NCI-H2029 treated with DMSO at 0.1 percent for 48 hours (cell line): ENCODE measurements at places on chromosomes 6 and 20.
A peak's percentile ranks its signal among the peaks of the same experiment; 100 is the strongest.

GRCh38 chr20:44696315-44696714, 18.9 kb upstream of the CCN5 start:
- no peak for DNase-seq

DNA sequence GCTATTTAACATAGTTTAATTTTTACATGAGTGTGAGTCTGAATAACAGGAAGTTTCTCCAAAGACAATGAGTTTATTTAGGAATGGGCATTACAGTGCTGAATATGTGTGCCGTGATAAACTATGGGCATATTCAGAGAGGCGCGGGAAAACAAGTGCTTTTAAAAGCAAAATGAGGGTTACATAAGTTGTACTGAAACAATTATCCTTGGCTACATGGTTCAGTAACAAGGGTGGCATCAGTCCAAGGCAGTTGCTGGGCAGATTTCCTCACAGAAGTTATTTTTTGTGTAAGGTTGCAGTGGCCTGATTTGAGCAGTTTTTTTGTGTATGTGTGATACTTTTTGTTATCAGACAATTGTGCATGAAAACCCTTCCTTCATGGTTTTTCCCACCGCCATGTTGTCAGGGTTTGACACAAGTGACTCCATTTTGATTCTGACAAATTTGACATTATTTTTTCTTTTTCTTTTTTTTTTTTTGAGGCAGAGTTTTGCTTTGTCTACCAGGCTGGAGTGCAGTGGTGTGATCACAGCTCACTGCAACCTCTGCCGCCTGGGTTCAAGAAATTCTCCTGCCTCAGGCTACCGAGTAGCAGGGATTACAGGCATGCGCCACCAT, 22.3 kb upstream of the PXDC1 start:
- no peak for DNase-seq

- no peak for DNase-seq
Observed at GRCh38 chr20:63118303-63119120, 97.4 kb downstream of the YTHDF1 start.

DNA sequence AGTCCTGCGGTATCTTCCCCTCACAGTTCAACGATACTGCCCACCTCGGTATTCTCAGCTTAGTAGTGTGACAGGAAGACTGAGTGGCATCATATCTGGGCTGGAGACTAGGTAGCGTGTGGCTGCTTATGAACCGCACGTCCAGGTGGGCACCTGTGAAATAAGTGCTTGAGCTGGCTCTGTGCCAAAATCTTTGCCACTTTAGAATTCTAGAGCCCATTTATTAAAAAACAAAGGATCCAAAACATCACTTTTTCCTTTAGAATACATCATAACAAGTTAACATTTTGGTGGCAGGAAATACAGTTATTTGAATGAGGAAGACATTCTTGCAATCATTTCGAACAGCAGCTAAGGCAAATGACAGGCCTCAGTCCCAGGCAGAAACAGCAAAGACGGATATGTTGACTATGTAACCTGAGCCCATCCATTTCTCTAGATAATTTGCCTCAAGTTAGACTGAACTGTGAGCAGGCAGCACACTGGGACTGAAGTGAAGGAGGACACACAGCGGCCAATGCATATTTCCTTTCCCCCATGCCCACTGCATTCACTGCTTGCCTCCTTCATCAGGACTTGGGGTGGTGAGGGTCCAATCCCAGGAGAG, 136.6 kb downstream of the GMDS start:
- DNase-seq: peak; percentile 98

DNA sequence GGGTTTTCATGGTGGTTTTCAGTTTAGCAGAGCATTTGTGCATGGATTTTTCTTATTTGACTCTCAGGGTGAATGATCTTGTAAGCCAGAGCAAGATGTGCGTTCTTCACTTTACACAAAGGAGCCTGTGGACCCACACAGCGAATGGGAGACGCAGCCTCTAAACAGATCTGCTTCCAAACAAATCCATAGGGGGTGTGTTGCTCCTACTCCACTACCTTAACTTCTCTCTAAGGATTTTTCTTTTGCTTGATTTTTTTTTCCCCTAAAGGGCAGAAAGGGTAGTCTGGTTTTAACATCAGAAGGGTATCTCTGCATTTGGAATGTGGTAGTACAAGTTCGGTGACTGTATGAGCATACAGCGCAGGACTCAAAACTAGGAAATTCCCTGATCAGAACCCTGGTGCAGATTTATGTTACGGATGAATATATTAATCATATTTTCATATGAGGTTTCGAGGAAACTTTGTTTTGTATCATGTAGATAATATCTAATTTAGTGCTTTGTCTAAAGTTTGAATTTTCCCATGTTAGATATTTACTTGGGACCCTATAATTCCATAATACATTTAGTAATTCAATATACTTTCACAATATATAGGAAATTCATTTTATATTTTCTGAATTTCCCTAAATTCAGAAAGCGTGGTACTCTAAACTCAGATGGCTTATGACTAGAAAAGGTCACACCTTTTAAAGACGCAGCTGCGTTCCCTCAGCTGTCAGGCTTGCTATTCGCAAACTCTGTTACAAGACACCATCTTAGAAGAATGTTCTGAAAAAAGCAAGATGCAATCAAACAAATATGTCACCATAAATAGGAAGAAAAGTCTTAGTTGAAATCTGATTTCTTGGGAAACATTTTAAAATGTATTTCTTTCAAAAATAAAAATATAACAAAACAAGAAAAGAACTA, 196.9 kb downstream of the TMEM242 start:
- no peak for DNase-seq

GRCh38 chr6:149090937-149091336, 226.6 kb upstream of the TAB2 start:
- no peak for DNase-seq

- no peak for DNase-seq
Observed at GRCh38 chr6:82750556-82750955, 315.1 kb downstream of the UBE3D start.
